Bone marrow (tissue), 2 donors: ENCODE measurements at places on chromosomes 7 and 10.

- DNase-seq, result no peak
These were observed 119.7 kb downstream of the FAM53B start for GRCh38 chr10:124624466-124624865.

GRCh38 chr7:76209310-76209709 lies 7.6 kb downstream of the SRRM3 start:
- DNase-seq, result no peak

GRCh38 chr10:43763846-43764245 lies 115.2 kb upstream of the ZNF32 start:
- DNase-seq, result no peak

DNA sequence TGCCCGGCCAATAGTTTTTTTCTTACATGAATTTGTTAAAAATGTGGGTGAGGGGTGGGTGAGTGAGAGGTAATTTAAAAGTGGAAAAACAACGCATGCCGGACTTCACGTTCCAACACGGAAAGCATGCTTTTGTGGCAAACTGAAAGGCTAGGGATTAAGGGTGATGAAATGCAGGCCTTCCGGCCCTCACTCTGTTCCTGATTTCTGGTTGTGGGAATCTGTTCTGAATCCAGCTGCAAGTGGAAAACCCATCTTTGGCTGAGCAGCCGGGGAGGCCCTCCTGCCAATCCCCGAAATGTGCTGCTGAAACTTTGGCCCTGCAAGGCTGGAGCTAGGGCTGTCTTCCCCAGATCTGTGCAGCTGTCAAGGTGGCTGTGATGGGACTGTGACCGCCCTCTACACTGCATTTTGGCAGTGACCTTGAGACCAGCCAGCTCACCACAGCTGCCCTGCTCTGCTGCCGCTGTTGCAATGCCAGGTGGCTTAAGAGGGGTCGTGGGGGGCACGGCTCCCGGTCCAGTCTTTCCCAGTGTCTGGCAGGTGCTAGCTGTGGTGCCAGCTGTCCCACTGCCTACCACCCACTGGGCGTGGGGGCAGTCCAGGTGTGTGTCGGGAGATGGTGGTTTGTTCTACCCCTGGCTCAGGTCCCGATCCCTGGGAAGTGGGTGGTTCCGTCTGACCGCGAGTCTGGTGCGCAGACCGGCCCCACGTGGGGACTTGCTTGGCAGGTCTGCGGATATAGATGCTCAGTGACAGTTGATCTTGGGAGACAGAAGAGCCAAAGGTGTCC lies 39.0 kb downstream of the TET1 start:
- DNase-seq, result no peak

DNA sequence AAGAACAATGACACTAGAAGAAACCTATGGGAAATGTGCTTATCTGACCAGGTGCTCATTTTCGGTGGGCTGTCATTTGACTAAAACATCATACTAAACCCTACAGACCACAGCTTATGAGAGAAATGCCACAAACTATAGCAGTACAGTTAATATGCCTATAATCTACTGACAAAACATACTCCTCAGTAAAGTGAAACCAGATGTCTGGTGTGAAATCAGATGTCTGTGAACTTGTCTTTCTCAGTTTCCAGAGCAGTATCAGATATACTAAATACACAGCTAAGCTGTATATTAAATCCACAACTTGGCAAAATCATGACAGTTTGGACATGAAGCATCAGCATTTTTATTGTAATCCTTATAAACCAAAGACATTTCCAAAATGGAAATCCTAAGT lies 3.3 kb downstream of the IMMP2L start:
- no peak for DNase-seq

DNA sequence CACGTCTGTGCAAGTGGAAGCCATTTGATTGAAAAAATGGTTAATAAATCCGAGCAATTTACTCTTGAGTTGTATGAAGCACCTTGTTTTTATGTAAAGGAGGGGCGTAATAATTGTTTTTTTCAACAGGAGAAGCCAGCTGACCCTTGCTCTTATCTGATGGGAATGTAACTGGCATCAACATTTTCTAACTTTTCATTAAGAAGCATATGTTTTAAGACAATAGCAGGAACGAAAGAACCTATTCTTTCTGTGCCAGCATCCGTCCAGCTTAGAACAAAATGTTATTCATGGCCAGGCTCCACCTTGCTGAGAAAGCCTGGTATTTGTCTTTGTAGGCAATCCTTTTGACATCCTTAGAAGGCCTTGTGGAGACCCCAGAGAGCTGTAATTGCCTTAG lies 22.2 kb upstream of the AFAP1L2 start:
- DNase-seq, result no peak

DNA sequence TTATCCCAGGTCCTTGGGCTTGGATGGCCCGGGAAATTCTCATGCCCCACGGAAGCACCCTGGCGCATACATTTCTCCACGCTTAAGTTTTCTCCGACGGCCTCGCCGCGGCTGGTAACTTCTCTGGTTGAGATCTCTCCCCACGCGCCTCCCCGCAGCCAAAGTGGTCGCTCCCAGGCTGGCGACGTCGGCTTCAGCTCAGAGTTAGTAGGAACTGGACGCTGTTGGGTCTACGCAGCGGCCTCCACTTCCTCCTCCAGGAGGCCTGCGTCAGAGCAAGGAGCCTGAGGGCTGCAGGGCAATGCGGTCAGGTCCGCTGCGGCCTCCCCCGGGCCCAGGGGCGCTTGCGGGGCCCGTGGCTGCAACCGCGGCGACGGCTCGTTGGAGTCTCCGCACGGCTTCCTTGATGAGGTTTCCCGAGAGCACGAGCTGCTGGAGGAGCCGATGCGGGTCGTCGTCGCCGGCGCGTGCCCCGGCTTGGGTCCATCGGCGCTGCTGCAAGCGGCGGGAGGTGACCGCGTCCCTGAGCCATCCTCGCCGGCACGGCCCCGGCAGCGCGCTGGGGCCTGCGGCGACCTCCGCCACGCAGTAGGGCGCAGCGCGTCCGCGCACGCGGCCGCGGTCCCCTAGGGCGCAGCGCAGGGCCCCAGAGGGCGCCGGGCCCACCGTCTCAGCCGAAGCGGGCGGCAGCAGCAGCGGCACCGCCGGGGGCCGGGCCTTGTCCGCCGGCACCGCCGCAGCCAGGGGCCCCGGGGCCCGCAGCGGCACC lies 744 bp downstream of the FRAT2 start:
- DNase-seq, result peak; percentile 38

DNA sequence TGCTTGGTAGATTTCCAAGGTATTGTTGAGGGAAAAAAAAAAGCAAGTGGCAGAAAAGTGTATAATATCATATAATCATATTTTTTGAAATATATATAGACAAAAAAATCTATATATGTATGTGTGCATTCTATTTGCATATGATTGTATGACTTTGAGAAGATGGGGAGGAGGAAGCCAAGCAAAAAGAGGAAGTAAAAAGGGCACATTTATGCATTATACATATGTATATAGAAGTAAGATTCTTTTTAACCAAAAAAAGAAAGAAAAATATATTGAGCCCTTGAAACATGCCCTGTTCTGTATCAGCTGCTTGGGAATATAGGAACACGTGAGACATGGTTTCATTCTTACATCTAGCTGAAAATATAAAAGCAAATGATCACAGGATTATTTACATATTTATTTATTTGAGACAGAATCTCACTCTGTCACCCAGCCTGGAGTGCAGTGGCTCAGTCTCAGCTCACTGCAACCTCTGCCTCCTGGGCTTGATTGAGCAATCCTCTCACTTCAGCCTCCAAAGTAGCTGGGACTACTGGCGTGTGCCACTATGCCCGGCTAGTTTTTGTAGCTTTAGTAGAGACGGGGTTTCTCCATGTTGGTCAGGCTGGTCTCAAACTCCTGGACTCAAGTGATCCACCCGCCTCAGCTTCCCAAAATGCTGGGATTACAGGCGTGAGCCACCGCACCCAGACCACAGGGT lies 18.0 kb upstream of the SLF2 start:
- no peak for DNase-seq

DNA sequence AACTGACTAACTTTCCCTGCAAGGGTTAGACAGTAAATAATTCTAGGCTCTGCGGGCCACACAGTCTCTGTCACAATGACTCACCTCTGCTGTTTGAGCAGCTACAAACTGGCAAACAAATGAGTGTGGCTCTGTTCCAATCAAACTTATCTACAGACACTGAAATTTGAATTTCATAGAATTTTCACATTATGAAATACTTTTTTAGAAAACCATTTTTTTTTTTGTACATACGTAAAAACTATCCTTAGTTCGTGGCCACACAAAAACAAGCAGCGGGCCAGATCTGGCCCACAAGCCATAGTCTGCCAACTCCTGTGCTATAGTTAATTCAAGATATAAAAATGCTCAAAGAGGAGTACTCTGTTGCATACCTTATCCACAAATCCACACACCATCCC lies 32.6 kb downstream of the PIP4K2A start:
- no peak for DNase-seq

GRCh38 chr10:102951316-102951715 lies 33.2 kb downstream of the CNNM2 start:
- no peak for DNase-seq

GRCh38 chr10:30006410-30006809 lies 53.0 kb downstream of the JCAD start:
- no peak for DNase-seq

DNA sequence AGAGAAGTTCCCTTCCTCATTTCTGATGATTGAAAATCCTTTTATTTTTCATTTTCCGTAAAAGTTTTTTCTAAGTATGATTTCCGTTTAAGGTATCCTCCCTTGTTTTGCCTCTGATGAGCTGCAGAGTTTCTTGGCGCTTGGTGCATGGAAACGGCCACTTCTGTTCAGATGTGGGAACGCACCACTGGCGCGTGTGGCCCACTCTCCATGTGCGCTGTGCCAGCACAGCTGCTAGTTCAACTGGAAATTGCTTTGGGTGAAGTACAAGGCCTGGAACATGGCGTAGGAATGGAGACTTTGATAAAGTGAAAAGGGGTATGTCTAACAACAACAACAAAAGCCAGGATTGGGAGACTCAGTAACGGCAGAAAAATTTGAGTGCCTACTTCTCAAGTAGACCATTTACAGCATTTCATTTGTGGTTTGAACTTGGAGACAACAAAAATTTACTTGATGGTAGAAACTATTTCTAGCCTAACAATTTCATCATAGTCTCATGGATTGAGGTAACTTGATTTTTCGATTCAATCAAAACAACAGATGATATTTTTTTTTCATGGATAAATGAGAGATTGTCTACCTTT lies 364.2 kb downstream of the SUGCT start:
- DNase-seq, result no peak

DNA sequence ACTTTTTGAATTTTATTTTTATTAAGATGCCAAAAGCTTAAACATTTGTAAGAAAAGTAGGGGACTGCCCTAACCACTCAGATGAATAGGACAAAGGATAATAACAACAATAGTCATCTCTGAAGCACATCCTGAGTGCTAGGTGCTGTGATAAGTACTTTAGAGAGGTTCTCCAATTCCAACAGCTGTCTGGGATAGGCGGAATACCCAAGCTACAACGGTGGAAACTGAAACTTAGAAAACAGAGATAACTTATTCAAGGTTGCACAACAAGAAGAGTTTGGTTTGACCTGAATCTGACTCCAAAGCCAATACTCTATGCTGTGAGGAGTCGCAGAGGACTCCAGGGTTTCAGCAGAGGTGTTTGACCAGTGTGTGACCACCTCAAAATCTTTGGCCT lies 2.0 kb downstream of the RTKN2 start:
- no peak for DNase-seq

DNA sequence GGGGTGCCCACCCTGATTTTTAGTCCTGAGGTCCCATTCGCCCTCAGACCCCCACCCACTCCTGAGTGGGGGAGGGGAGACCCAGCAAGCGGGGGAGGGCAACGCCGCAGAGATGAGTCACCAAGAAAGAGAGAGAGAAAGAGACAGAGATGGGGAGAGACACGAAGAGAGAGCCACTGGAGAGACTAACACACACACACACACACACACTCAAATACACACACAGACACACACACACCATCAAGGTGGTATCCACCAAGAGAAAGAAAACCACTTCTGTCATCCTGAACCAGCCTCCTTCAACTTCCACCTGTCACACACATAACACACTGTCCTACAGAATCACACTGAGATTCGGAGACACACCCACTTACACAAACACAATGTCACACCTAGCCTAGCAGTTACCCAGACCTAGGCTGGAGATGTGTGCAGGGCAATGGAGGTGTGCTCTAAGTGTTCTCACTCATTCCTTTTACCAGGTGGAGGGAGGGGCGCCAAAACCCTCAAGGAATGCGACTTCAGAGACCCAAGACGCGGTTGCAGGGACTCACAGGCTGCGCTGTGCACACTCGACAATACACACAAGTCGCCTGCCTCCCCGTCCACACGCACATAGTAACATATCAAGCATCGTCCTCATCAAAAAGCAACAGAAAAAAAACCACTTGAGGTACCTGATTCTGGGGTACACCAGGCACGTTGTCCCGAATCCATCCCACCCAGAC lies 3.9 kb upstream of the VGF start:
- DNase-seq, result no peak

- DNase-seq, result no peak
These were observed 316.6 kb upstream of the TMEM229A start for GRCh38 chr7:124349443-124349842.

DNA sequence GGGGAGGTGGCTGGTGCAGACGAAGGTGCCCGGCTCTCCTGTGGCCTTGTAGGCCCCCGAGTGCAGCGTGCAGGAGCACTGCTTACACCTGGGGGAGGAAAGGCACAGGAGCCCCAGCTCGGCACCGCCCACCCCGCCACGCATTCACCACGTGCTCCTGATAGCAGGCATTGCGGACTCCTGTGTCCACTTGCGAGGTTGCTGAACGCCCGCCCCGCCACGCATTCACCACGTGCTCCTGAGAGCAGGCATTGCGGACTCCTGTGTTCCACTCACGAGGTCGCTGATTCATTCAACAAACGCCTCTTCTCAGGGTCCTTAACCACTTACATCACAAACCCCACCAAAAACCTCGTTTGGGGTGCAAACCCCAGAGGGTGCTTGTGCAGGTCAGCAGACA lies 13.9 kb downstream of the MICALL2 start:
- no peak for DNase-seq

DNA sequence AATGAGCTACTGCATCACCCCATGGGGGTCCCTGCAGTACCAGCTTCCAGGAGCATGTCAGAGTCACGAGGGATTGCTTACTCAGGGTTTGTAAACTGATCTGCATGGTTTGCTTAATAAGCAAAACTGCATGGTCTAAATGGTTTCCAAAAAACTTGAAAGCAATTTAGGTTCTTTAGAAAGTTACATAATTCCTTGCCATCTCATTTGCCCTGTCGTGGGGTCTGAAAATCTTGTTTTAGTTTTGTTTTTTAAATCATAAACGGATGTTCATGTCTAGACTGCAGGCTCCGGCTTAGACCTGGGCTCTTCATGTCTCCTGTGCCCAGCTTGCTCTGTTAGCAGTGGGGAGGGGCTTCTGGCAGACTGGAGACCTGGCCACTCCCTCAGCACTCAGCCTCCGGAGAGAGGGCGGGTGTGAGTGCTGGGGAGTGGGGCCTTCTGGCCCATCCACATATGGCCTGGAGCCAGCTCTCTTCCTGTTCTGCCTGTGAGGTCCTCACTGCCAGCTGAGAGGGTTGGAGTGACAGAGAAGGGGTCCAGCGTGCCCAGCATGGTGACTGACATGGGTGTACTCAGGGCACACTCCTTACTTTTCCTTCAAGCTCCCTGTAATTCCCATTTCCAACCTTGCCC lies 17.5 kb downstream of the PRF1 start:
- peak; percentile 84 for DNase-seq

GRCh38 chr10:118827053-118827452 lies 72.3 kb upstream of the CACUL1 start:
- no peak for DNase-seq

- no peak for DNase-seq
These were observed 6.0 kb downstream of the SEC23IP start for GRCh38 chr10:119898577-119898976.

- no peak for DNase-seq
These were observed 24.4 kb upstream of the ETV1 start for GRCh38 chr7:14013898-14014297.

- no peak for DNase-seq
These were observed 626 bp downstream of the PRPF18 start for GRCh38 chr10:13587391-13587790.
